Stimulated activated CD4-positive, alpha-beta T cell treated with anti-CD3 and anti-CD28 coated beads, Interleukin-12 subunit alpha, Interleukin-12 subunit beta, amount 100 ng/mL, for 4 hours (primary cell): ENCODE measurements at places on chromosomes 6 and 20.
A peak's percentile ranks its signal among the peaks of the same experiment; 100 is the strongest.

DNA sequence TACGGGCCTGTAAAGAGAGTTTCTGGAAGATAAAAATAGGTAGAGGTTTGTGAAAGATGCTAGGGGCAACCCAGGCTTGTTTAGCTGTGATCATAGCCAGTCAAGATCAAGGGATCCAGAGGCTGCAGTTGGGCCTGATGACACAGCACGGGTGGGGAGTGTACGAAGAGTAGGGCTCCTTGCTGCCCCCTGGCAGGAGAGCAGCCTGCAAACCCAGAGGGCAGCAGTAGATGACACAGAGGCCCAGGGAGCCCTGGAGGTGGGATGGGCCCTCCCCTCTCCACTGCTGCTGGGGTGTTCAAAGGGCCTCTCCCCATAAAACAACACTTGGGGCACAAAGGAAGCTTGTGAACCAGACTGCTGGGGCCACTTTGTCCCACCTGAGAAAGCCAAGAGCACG is 47.2 kb downstream of the VEGFA start:
- peak; percentile 6 for DNase-seq

DNA sequence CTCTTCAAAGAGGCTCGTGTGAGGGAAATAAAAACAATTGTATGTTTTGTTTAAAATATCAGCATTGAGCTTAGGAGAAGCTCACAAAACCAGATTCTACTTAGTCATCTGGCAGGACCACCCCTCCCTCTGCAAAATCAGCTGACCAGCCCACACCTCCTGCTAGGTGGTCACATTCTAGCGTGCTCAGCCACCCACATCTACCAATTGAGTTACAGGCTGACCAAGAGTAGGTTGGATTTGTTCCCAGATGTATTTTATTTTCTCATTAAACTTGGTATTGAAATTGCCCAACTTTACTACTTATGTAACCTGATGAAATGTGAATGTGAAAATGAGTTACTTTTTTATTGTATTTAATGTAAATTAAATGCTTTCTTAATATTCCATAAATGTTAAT is 56.2 kb downstream of the SLC22A2 start:
- no peak for DNase-seq

GRCh38 chr6:169935348-169935718 is 183.9 kb downstream of the ERMARD start:
- no peak for DNase-seq

DNA sequence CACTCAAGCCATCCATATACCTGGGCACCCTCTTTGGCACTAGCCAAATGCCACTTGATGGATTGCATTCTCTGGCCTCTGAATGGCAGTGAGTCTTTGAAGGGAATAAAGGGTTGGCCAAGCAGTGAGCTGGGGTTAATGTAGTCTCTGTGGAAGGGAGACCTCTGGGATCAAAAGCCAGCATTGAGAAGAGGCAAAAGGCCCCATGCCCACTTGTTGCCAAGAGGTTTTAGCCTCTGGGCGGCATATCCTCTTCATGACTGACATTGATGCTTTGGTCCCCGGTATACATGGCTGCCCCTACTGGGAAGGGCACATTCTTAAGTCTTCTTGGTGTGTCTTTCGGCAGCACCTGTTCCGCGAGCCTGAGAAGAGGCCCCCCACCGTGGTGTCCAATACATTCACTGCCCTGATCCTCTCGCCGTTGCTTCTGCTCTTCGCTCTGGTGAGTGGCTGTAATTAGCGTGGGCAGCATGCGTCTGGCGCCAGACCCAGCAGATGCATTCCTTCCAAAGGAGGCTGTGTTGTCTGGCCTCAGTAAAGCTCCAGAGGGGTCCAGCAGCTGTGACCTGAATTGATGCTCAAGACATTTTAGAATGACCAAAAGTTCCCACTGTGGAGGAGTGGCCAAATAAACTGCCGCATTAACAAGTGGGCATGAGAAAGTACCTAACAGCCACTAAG is 29.5 kb downstream of the GHRH start:
- no peak for DNase-seq

DNA sequence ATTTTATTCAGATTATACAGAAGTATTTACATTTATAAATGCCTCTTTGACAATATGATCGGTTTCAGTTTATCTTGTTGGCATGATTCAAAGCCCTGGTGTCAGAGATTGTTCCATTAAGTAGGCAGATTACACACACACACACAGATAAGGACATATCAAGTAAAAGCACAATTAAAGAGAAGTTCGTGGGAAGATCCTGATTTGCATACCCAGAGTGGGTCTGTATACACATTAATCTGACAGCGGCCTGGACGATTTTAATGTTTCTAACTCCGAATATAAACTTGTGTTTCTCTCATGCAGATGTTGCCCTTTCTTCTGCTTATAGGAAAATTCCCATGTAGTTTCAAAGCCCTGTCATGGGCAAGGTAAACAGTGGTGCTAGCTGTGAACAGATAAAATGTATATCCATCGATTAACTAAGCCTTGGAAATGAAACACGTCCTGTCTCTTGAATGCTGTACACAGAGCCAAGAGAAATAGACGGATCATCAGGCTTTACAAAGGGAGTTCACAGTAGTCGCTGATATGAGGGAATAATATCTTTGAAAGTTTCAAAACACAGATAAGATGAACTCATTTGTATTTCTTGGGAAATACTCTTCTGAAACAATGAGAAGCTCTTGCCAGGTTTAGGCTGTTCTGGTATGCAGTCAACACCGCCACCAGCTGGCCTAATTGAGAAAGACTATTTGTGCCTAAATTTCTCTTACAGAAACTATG is 108.2 kb upstream of the GMDS start:
- DNase-seq = peak; percentile 49

DNA sequence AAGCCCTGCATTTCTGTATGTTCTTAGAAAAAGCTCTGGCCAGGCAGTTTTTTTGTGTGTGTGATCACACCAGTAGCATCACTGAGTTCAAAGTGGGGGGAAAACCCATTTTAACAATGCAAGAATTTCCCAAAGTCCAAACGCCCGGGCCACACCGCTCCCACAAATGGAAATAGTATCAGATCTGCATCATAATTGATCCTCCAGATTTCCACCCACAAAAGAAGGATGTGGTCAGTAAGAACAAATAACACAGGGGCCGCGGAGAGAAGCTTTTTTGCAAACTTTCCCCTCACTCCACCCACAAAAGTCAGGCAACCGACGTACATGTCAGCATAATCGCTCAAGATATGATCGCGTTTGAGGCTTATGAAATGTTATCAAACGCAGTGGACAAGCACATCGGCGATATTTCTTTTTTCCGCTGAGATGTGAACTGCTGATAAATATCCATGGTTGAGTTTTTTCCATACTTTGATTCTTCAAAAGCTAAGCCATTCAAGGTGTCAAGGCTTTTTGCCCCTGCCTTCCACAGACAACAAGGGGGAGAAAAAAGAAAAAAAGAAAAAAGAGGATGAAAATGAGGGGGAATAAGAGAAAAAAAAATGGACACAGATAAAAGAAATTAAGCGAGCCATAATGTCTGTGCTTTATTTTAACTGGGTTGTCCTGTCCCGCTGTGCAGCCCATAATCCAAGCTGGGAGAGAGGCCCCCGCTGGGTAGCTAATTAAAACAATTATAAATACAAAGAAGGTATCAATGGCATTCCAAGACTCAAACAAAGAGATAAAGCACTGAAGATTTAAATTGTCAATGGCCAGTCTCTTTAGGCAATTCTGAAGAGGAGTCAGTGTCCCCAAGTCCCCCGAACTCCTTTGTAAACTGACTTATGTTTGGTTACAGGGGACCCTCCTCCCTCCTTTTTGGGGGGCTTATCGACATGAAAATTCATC is 143.5 kb downstream of the ZFP64 start:
- DNase-seq = peak; percentile 4

- no peak for DNase-seq
Measured at GRCh38 chr6:167058261-167058660, 59.1 kb downstream of the CEP43 start.

- DNase-seq = no peak
Measured at GRCh38 chr20:32465092-32465900, 107.2 kb downstream of the ASXL1 start.

DNA sequence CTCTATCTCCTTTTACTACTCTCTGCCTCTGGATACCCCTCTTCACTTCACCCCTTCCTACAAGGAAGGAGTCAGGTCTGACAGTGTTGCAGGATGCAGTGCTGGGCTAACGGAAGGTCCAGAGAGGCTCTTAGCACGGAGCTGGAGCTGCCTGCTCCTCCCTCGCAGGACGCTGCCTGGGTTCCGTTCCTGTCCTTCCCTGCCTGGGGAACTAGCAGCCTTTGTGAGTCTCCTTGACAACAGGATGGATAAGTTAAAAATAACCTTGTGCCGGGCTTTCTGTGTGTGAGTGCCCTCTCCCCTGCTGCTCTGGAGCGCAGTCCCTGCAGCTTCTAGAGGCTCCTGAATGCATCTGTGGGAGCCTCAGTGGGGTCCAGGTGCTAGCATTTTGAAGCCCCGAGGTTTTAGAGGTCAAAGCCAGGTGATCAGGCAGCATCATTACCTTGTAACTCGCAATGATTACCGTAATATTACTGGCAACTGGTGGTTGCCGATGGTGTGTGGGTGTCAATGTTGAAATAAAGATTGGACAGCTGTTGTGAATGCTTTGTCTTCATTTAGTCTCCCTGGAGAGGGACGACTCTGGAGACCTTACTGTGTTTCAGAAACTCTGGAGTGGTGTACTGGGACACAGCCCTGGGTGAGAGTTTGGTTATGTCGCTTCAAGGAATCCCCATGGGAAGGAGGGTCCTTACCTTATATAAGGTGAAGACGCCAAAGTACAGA is 44.4 kb downstream of the CDS2 start:
- DNase-seq = no peak

DNA sequence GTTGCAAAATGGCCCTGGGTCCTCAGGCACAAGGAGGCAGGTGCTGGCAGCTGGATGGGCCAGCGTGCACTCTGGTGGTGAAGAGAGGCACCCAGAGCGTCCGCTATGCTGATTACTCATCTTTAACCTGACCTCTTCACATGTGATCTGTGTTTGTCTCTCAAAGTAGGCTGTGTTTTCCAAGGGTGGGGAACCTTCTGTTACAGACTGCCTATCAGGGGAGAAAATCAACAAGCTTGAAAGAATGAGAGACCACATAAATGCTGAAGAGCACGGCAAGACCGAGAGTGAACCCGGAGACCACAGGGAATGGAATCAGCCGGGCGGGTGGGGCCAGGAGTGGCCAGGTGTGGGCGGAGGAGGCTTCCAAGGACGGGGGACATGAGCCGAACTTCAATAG is 16.2 kb downstream of the BNIP5 start:
- no peak for DNase-seq

DNA sequence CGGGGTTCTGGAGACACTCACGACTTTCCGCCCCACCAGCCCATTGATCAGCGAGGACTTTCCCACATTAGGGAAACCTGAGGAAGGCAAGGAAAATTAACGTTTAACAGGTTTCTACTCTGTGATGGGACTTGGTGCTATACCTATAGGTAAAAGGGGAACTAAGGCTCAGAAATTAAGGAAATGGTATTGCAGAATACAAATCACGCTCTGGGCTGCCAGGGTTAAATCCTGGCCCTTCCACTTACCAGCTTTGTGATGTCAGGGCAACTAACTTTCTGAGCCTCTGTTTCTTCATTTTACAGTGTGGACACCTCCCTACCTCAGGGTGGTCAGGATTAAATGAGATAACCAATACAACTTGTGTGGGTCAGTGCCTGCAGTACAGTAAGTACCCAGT is 8.8 kb downstream of the GNL1 start:
- no peak for DNase-seq

DNA sequence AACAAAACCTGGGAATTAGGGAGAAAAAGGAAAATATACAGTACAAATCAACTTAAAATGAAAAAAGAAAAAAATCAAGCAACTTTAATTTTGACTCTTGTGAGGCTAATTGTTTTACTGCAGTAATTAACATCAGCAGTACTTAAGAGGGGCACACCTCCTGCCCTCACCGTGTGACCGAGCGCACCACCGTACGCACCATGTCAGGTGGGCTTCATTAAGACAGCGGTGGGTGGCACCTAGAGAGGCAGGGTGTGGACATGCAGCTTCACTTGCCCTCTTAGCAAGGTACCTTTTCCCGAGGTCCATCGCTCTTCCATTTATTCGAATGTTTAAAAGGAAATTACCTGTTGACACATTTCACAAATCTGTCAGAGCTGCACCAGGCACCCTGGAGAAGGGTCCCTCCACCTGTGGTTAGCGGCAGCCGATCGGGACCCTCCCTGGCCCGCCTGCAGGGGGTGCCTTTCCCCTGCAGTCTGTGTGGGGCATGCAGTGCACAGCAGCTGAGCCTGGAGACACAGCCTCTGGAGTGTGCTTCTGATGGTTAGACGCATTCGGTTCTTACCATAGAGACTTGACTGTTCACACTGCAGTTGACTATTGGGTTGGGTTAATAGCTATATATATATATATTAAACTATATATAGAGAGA is 184.1 kb downstream of the TMEM242 start:
- DNase-seq = no peak

DNA sequence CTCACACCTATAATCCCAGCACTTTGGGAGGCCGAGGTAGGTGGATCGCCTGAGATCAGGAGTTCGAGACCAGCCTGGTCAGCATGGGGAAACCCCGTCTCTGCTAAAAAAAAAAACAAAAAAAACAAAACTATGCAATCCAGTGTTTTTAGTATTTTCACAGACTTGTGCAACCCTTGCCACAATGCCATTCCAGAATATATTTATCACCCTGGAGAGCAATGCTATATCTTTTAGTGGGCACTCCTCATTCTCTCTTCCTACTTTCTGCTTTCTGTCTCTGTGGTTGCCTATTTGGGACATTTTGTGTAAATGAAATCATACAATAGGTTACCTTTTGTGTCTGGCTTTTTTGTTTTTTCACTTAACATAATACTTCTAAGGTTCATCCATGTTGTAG is 39.1 kb upstream of the MROH8 start:
- DNase-seq = no peak

- DNase-seq = no peak
Measured at GRCh38 chr6:144033816-144034735, 26.0 kb upstream of the PLAGL1 start.

DNA sequence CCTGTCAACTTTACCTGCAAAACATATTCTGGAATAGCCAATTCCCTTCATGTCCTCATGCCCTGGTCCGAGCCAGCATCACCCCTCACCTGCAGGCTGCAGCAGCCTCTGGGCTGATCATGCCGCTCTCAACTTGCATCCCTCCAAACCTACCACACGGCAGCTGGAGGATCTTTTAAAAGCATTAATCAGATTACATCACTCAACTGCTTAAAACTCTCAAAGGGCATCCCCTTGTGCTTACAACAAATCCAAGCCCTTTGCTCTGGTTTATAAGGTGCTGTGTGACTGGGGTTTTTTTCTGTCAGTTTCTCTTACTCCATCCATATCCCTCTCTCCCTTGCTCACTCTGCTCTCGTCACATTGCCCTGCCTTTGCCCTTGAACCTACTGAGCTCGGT is 24.0 kb downstream of the CD40 start:
- no peak for DNase-seq

- DNase-seq = no peak
Measured at GRCh38 chr20:61369731-61370520, 117.9 kb downstream of the CDH4 start.

GRCh38 chr6:168828800-168829199 is 387.8 kb downstream of the SMOC2 start:
- DNase-seq = no peak

DNA sequence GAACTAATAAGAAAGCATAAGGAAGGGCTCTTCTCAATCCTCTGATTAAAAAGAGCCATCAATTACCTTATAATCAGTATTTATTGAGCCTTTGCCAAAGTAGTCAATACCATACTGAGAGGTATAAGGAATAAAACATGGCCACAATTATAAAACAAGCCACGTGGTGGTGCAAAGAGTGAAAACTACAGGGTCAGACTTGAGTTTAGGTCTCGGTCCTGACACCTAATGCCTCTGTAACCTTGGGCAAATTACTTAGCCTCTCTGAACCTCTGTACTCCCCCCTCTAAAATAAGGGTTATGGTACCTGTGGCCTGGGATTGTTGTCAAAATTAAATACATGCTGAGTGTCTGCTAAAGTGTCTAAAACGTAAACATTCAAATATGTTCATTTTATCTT is 11.8 kb downstream of the TRIM10 start:
- no peak for DNase-seq
